AG10803 (cell line): ENCODE measurements at places on chromosomes 1 and 21.

- DNase-seq: peak; percentile 87
Measured at GRCh38 chr21:29351691-29352090, 53.0 kb downstream of the BACH1 start.

GRCh38 chr1:113565621-113566020 lies 175.3 kb downstream of the MAGI3 start:
- DNase-seq: no peak

DNA sequence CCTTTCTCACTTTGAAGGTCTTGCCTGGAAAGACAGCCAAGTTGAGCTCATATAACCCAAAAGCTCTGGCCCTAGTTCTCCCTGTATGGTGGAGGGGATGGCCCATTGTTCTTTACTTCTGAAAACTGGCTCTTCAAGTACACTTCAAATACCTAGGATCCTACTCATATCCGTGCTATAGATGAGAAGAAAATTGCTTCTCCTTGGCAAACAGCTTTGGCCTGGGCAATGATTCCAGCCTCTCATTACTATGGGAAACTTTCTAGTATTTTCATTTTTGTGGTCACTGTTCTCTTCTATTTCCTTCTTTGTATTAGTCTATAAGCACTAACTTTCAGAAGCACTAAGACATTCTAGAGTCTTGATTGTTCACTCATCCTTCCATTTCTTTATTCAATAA lies 53.7 kb downstream of the ZNF697 start:
- peak; percentile 75 for DNase-seq

DNA sequence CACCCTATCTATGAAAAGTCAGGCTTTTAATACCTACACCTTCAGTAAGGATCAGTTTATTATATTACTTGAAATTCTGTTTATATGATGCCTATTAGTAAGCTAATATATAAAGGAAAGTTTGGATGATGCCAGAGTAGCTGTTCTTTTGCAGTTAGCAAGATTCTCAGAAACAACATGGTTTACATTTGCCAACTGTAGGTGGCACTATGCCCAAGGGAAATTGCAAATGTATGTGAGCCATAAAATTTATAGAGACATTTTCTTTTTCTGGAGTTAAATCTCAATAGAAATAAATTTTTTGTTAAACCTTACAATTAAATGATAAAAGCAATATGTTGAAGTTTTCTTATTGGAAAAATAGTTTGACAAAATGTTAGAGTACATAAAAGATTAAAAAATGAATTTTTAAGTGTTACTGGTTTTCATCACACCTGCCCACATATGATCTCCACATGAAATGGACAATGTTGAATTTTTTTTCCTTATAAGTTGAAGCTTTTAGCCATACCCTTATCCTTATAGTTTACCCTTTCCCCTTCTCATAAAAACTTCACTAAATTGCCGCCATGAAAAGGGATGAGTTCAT lies 32.1 kb upstream of the EPHX4 start:
- DNase-seq: peak; percentile 52

DNA sequence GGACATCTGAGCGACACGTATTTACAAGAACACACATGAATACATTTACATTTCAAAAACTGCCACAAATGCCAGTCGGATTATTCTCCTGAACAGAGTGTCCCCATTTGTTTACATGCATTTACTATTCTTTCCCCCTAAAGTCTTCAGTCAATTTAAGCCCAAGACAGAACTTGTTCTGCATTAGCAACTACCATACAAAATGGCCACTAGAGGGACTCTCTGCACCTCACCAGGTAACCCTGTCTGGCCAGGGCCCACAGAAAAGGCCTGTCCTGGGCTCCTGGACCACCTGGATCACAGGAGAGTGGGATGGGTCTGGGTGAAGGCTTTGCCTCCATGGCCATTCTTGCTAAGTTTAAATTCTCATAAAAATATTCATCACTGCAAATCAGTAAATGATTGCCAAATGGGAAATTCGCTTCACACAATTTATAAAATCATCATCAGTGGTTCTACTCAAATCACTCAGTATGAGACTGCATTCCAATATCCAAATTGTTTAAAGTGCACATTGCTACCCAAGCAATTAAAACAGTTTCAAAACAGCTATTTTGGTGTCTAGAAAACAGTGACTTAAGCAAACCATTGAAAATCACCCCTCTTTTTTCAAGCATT lies 12.5 kb upstream of the GUCA2A start:
- peak; percentile 40 for DNase-seq

DNA sequence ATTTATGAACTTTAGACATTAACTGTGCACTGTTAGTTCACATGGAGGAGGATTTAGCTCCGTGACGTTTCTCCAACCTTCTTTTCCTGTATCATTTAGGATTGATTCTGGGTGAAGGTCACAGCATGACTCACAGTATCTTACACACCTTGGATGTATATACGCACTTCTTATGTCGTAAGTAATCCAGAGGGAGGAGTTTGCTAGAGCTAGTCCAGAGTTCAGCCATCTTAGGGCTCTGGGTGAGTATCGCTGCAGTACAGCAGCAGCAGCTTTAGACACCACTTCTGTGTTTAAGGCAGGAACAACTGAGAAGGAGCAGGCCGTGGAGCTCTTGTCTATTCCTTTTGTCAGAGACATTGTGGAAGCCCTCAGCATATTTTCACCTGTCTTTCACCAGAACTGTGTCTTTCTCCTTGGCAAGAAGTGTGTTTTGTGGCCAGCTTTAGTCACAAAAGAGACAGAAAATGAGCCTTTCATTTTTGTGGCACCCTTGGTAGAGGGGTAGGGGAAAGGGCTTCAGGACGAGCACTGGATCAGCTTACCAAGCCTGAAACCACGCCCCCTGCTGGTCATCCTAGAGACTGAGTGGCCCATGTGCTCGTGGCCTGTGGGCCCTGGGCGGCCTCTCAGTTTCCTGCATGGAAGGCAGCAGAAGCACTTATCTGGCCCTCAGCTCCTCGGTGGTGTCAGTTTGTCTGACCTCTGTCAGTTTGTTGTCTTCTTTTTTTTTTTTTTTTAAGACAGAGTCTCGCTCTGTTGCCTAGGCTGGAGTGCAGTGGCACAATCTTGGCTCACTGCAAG lies 64.0 kb downstream of the ADARB1 start:
- DNase-seq: peak; percentile 61

GRCh38 chr1:207103892-207104373 lies at the start of gene C4BPA:
Gene C4BPA, plus strand, starts transcription at chr1:207104233. Its CDS starts 8,793 bp downstream, at chr1:207113026.
- DNase-seq: no peak

- DNase-seq: peak; percentile 54
Measured at GRCh38 chr1:155012026-155012546, 9.5 kb downstream of the ZBTB7B start.
